Colonic mucosa (tissue), 4 donors: ENCODE measurements at places on chromosomes 7 and 10.

DNA sequence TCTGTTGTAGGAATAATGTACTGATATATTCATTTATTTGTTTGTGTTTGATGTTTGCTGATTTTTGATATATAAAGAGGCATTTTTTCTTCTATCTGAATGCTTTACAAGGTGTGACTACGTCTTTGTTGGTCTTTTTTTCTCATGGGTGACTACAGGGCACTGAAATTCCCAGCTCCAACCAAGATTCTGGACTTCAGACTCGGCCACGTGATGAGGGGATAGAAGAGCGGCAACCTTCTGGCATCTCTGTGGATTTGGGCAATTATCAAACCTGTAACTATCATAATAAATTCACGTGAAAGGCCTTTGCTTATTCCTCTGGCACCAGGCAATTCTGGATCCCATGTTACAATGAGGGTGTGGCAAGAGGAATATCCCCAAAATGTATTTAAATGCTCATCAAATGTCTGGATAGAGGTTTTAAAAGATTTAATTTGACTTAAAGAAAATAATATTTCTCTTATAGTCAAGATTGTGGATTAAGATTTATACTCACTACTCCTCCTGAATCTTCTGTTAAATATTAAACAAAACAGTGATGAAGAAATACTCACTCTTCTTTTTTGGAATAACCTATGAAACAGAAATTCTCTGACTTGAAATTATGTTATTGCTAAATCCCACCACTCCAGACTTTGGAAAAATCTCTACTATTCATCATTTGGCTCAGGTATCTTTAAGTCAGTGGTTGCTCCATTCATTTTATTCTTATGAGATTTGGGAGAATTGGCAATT, 276.3 kb downstream of the GPR37 start:
- DNase-seq, result no peak

GRCh38 chr10:23111517-23112286, 16.3 kb downstream of the MSRB2 start:
- no peak for DNase-seq

- no peak for DNase-seq
Measured at GRCh38 chr7:37201876-37202198, 246.8 kb downstream of the ELMO1 start.

DNA sequence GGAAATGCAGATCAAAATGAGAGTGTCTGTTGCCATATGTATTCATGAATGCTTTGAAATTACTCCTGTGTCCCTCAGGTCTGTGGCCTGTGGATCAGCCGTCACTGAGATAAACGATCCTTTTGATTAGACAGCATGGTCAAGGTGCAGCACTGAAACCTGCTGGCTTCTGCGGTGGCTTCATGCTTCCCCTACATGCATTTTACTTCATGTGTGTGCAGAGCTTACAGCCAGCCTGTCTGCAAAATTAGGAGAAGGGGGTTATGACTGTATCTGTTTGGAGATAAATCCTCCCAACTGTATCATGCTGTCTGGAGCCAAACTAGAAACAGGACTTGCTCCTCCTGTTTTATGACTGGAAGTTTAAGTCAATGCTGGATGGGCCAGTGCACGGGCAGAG, 71.0 kb upstream of the PLPP4 start:
- DNase-seq, result no peak

DNA sequence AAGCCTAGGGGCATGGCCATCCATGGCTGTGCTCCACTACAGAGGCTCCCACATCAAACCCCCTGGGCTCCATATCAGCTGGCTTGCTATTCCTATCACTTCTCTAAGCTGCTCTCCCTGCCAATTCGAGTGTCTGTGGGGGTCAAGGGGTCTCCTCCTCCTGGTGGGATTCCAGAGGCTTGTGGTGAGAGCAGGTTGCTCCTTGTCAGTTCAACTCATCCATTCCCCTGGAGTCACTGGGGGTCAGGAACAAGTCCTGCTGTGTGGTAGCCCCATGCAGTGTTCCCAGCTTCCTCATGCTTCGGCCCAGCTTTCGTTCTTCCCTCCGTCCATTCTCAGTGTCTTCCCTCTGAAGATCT, 86.6 kb upstream of the UNC5B start:
- DNase-seq, result no peak

DNA sequence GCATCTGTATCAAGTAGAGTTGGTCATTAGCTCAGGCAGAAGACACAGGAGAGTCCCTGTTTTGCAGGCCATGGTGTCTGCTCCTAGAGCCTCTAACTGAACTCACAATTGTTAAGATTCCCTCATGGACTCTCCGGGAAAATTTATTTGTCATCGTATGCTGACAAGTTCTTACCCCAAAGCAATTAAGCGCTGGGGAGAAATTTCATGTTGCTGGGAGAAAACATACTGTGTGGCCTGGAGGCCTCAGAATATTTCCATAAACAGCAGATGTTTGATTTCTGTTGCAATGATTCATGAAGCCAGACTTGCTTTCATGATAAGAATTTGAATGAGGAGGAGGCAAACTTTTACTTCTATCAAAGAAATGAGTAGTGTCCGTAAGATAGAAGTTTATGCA, 583.2 kb downstream of the GATA3 start:
- no peak for DNase-seq

- peak; percentile 22 for DNase-seq
Measured at GRCh38 chr10:95814011-95814727, 58.2 kb downstream of the ENTPD1 start.

- DNase-seq, result no peak
Measured at GRCh38 chr7:155257482-155258225, 40.0 kb upstream of the INSIG1 start.

DNA sequence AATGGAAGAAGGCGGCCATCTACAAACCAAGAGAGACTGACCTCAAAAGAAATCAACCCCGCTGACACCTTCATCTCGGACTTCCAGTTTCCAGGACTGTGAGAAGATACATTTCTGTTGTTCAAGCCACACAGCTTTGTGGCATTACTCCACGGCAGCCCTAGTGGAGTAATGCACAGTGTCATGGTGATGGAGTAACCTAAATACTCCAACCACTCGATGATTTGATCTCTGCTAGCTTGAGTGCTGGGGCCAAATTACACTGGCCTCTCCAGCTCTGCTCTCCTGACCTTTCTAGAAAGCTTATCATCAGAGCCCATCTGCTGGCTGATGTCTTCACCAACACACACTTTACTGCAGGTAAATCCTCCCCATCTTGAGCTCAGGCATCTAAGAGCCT, 52.2 kb downstream of the GALNT17 start:
- no peak for DNase-seq

DNA sequence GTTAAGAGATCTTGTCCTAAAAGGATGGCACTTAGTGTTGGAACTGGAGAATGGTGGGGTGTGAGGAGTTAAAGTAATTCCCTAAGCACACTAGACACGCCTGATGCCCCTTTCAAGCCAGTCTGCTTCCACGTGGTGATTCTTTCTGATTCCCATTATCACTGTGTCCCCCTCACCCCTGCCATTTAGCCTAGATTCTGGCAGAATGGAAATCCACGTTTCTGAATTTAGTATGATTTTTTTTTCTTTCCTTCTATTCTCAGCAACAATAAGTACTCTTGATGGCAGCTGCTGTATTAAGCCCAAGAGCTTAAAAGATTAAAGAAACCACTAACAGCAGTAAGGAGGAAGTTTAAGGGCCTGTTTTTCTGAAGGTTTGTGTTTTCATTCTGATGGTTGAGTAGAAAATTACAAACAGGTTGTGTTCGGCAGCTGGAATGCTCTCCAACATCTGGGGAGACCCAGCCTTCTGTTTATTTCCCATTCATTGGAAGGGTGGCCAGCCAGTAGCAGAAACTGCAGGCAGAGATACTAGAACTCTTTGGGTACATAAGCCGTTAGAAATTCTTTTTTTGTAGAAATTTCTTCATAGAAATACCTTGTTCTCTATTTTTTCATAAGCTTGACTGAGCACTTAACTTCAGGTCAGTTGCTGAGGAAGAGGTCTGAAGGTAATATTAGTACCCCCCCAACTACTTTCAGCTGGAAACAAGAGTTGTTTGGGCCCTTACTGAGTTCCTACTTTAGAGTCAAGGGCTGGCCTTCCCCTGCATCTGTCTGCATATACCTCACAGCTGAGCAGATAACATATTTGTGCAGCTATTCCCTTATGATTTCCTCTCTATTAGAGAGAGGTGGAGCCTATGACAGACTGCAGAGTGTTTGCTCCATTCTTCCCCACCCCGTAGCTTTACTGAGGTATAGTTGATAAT, 355.1 kb downstream of the AUTS2 start:
- DNase-seq, result no peak

DNA sequence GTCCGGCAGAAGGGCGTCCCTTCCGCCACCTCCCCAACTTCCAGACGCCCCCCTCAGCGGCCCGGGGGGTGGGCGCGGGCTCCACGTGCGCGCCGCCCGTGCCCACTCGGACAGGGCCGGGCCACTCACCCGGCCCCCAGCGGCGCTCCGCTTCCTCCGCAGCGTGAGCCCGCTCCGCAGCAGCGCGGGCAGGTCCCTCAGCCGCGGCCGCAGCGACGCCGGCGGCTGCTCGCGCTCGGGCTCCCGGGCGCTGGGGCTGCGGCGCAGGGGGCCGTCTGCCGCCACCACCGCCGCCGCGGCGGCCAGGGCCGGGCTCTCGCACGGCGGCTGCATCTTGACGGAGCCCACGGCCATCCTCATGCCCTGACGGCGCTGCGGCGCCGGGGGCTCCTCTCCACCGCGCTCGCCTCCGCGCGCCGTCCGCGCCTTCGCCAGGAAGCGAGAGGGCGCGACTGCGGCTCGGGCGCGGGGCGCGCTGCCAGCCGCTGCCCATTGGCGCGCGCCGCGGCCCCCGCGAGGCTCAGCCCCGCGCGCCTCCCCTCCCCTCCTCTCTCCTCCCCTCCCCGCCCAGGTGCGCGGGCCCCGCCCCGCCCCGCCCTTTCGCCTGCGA, at the start of gene RAPGEF5:
RAPGEF5 (minus strand) TSS at position 454 of the 610 bp plus-strand sequence; CDS start at position 360, 94 bp downstream.
- peak; percentile 78 for DNase-seq

DNA sequence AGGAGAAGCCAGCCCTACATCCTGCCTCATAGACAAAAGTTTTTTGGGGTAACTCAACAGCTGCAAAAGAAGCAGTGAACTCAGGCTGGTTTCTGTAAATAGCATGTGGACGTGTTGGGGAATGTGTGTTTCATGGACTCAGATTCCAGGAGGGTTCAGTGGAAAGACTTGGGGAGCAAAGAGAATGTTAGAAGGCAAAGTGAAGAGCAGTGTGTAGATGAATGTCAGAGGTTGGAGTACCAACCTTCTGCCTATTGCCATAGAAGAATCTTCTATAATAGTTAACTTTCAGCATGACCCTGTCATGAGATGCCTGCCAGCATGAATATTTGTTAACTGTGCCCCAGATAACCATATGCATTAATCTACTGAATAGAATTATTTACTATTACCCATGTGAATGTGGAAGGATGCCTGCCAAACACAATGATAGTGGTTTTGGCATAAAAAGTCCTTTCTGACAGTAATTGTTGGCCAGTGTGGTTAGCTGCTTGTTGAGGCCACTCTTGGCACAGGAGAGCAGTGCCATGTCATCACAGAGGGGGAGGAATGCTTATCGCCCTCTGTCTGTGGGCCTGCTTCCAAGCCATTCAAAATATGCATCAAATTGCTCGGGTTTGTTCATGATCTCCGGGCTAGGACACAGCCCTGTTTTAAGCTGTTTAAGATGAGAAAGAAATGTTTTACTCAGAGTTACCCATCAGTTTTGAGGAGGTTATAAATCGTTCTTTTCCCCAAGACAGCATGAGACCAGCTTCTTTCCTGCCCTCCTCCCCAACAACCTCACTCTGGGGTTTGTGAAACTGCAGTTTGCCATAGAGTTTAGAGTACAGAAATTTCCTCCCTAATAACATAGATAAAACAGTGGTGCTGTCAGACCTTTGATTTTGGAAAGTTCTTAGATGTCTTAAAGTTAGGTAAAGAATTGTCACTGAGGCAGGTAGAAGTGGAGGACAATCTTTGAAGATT, 165.3 kb downstream of the WNT2 start:
- no peak for DNase-seq
